Stimulated activated CD8-positive, alpha-beta memory T cell treated with anti-CD3 and anti-CD28 coated beads, Interleukin-4, amount 100 ng/mL, for 1 hour (primary cell): ENCODE measurements at places on chromosomes 2 and 18.

- no peak for DNase-seq
Observed at GRCh38 chr18:70373042-70373519, 84.2 kb downstream of the SOCS6 start.

DNA sequence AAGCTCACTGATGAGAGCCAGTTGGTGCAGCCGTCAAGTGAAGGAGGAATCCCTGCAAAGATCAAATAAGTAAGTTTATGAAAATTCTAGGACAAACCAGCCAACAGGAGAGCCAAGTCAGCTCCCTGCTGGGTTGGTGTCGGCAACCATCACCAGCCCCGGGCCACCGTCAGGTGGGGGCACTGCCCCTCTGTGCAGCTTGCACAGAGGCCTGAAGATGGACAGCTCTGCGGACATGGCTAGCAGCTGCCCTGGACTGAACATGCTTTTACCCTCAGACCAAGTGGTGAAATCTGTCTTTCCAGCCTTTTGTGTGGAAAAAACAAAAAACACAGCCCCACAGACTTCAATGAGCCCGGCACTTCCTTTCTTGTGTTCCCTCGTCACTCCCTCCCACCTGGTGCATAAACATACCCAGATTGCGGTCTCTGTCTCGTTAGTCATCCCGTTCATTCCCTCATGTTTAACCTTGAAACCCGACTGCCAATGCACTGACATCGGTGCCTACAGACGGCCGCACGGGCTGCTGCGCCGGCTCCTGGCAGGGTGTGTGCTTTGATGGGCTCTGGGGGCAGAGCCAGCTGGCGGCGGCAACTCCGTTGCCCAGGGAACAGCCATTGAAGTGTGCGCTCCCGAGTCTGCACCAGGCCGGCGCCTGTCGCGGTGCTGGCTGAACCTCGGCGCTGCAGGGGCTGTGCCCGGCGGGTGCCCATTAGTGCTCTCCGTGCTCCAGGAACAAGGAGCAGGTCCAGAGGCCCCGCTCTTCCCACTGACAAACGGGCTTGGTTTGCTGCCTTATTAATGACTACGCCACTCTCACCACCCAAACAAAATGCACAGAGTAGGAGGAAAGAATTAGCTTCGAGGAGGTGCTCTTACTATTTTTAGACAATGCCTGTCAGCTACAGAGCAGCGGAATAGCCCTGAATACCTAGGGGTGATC, 95.3 kb downstream of the EIPR1 start:
- DNase-seq = no peak

GRCh38 chr18:30792051-30792450, 250.5 kb downstream of the DSC3 start:
- DNase-seq = no peak

DNA sequence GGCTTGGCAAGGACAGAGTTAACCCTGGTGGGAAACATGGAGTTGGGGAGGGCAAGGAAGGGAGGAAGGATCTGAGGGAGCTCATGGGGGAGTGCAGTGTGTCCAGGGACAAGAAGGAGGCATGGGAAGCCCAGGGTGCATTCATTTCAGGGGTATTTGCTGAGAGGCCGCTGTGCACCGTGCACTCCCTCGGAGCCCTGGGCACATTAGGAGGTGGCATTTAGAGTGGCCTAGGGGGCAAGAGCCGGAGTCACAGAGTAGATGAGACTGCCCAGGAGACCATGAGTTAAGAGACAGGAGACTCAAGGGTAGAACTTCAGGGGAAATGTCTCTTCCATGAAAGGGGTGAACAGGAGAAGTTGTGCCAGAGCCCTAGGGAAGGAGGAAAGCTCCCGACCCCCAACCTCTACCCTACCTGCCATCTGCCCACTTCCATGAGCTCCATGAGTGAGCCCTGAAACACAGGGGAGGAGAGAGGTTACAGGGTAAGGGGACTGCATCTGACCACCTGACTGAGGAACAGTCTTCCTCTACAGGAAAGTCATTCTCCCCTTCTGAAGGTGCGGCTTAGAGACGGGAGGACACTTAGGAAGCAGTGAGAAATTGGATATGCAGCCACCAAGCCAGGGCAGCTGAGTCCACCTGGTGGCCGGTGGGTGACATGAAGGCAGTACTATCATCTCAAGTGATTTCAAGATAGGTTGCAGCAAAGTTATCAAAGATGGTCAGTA, 58.5 kb upstream of the COPS8 start:
- DNase-seq = no peak

- DNase-seq = no peak
Observed at GRCh38 chr2:181944164-181944913, 41.3 kb upstream of the PPP1R1C start.

GRCh38 chr2:138238908-138239307, 262.7 kb upstream of the SPOPL start:
- DNase-seq = no peak

- DNase-seq = no peak
Observed at GRCh38 chr2:180970016-180970415, 10.4 kb upstream of the UBE2E3 start.

DNA sequence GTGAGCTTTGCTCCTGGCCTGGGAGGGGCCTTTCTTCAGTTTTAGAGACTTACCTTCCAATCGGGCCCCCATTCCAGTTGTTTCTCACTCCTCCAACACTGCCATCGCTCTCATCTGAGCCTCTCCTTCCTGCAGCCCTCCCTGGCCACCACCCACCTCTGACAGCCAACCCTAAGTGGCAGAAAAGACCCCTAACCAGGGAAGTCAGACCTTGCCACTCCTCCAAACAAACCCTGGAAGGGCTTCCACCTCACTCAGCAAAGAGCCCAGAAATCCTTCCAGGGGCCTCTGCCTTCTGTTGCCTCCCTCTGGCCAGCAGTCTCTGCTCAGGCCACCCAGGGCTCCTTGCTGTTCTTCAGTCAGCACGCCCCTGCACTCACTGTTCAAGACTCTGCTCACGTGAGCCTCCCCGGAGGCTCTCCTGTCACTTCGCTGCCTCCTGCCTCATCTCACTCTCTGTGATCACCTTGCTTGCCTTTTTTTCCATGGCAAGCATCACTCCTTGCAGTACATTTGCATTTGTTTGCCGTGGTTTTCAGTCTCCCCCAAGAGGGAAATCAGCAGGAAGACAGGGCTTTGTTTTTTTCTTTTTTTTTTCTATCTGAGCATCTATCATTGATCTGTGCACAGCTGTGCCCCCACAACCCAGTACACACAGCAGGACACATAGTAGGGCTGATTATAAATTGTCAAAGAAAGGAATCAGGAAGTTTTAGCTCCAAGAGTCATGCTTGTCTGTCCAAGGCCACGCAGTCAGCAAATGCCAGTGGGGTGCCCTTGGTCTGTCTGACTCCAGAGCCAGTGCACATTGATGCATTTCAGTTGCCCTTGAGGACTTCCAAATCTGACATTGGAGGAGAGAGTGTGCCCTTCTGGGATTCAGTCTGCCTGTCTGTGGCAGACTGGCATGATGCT, 83.9 kb downstream of the INHBB start:
- no peak for DNase-seq

DNA sequence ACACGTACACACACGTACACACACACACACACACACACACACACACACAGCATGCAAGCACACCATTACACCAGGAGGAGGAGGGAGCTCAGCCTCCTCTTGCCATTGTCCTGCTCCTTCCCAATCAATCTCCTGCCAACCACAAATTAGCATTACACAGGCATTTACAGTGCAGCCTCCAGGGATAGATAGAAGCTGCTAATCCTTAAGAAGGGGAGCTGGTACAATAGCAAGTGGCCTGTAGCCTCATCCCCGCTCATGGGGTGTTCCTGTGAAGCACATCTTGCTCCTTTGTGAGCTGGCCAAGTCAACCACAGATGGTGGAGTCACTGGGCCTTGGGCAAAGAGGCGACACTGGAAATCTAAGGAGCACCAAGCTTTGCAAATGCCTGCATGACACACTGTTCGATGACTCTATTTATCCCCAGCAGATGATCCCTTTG, 110.3 kb upstream of the PKDCC start:
- DNase-seq = no peak

DNA sequence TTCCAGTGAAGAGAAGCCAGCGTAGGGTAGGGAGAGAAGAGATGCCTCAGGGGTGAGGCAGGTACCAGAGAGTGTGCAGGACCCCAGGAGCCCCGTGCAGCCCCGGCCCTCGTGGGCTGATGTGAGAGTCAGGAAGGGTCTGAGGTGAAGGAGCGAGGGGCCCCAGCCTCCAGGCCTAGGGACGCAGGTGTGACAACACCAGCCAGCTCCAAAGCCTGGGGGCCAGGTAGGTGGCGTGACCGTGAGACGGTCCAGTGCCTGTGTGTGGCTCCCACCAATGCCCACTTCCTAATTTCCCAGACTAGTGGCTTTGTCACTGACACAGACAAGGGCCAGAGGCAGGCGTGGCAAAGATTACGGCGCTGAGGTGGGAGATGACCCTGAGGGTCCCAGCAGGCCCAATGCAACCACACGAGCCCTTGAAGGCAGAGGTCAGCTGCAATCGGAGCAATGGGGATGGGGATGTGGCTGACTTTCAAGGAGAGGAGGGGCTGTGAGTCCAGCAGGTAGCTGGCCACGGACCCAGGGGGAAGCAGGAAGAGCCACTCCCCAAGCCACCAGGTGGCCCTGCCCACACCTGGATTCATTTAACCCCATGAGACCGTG, 86.0 kb upstream of the SNTG2 start:
- DNase-seq = no peak

DNA sequence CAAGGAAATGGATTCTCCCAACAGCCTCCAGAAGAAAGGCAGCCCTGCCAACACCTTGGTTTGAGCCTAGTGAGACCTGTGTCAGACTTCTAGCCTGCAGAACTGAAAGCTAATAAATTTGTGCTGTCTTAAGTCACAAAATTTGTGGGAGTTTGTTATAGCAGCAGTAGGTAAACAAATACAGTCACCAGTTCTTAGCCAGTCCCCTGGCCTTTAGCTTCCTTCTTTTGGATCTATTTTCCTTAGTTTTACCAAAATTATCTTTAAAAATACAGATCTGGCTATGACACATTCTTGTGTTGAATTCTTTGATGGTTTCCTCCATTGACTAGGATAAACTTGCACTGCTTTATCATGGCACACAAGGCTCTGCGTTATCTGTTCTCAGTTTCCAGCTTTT, 697.9 kb upstream of the FANCL start:
- no peak for DNase-seq

DNA sequence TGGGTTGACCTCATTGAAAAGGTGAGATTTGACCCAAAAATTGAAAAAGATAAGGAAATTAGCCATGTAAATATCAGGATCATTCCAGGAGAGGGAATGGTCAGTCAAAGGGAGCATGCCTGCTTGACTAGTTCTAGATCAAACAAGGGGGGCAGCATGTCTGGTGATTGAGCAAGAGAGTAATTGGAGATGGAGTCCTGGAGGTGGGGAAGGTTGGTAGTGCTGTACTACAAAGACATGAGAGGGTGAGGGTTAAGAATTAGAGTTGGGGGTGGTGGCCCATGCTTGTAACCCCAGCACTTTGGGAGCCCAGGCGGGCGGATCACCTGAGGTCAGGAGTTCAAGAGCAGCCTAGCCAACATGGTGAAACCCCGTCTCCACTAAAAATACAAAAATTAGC, 2.0 kb downstream of the MRPL30 start:
- DNase-seq = no peak

GRCh38 chr2:39059366-39059952, 61.4 kb downstream of the SOS1 start:
- no peak for DNase-seq

- DNase-seq = no peak
Observed at GRCh38 chr2:65576861-65577601, 144.6 kb upstream of the SPRED2 start.
